ENCODE measurements at places on chromosomes 3 and 15.

GRCh38 chr3:150094150-150094933 lies 123.6 kb upstream of the PFN2 start:
- no peak for DNase-seq

GRCh38 chr3:184373422-184373821 lies 4.6 kb downstream of the THPO start:
- DNase-seq: no peak

DNA sequence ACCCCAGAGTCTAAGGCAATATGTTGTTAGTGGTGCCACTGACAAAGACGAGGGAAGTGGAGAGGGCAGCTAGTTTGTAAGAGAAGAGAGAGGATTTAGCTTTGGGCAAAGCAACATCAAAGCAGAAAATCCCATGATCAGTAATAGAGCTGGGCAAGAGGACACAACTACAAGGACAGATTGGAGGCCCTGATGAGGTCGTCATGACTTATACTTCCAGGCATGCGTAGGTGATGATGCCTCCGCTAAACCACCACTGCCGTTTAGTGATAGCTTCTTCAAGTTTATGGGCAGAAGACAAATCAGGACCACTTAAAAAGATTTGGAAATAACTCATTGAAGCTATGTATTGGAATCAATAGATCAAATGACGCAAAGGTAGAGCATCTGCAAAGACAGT lies 2.6 kb downstream of the HRG start:
- DNase-seq: no peak

DNA sequence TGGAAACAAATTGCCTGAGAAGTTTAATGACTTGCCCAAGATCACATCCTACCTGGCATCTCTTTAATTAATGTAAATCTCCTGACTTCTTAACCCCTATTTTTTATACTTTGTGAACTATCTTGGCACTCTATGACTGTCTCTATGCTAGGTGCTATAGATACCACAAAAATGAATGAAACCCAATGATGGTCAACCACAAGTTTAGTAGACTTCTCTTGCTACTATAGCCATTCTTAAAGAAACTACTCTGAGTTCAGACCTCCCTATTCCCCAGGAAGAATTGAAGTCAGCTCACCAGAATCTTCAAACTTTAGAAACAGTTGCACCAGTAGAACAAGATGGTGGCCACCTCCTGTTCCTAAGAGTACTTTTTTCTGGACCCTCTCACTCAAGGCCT lies 191.1 kb downstream of the RSL24D1 start:
- no peak for DNase-seq

- DNase-seq: no peak
Measured at GRCh38 chr3:76653640-76654251, 386.2 kb upstream of the ROBO2 start.

- DNase-seq: no peak
Measured at GRCh38 chr3:72287956-72288355, 503.0 kb upstream of the PROK2 start.

GRCh38 chr3:11719406-11720303 lies 75.9 kb upstream of the VGLL4 start:
- DNase-seq: peak; percentile 45

DNA sequence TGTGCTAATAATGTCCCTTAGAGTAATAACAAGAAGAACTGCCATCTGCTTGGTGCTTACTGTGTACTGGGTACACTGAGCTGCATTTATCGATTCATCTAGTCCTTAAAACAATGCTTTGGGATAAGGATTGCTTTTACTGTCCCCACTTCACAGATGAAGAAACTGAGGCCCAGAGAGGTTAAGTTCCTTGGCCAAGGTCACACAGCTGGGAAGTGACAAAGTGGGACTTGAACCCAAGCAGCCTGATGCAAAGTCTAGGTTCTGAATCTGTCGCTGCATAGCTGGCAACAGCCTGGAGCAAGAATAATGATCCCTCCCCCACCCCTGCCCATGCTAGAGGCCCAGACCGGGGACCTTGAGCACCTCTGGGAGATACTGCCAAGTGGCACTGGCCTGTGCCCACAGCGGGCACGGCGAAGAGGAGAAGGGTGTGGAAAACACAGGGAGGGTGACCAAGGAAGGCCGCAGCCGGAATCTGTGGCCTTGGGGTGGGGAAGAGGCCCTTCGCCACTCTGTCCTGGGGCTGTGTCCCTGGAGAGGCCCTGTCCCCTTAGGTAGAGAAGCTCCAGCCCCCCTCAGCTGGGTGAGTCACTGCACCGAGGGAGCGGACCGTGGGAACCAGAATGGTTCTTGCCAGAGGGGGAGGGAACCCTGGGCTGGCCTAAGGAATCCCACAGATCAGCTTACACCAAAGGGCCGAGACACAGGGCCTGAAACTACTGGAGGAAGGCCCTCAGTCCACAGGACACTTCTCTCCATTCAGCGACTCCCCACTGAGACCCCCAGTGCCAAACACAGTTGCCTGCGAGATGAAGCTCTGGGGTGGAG lies 3.5 kb downstream of the PLXND1 start:
- no peak for DNase-seq

DNA sequence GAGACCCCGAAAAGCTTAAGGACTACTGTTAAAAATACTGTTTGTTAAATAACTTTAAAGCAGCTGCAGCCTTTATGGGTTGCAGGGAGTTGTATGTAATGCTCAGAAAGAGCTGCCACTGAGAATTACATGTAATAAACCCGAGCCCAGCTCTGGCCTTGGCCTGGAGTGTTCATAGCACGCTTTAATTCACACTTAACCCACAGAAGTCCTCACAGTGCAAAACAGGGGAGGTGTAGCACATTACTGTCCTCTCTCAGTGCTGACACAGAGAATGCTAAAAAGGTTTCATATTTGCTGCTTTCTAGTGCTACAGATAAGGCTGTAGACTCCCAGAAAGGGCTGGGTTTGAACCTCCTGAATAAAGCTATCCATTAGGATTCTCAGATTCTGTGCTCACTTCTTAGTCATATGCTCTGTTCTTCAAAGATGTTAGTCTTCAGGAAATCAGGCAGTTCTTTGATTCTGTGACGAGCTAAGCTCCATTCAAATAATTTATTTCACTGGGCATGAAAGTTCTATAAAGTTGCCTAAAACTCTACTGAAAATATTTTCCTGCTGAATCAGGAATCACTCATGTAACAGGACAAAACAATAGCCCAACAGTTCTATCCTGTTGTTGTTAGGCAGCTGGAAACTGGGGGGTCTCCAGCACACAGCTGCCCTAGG lies 108.0 kb downstream of the SENP2 start:
- no peak for DNase-seq

- DNase-seq: no peak
Measured at GRCh38 chr15:66765478-66766281, 63.6 kb downstream of the SMAD6 start.

DNA sequence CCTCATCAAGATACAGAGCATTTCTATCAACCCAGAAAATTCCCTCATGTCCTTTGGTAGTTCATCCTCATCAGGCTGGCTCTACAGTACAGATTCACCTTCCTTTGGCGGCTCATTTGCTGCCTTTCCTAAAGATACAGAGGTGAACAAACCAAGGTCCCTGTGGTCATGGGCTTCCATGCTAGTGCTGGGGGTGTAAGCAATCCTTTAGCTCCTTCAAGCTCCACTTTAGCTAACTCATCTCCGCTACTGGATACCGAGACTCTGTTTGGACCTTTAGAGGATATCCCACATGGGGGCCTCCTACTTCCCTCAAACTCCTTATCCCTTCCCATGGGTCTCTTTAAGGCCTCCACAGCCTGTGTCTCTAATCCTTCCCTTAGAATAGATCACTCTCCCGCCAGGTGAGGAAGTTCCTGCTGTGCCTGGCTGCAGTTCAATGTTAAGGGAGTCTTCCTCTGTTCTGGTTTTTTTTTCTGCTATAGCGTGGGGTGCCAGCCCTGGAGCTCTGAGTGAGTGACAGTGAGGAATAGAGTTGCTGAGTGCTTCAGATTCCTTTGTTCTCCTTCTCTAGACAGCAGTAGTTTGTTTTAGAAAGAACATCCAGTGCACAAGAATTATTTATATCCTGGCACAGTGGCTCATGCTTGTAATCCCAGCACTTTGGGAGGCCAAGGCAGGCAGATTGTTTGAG lies 30.7 kb downstream of the CLEC3B start:
- peak; percentile 30 for DNase-seq

Measured in hippocampal formation (tissue), 2 donors.